ENCODE measurements at places on chromosomes 7 and 10.
A peak's percentile ranks its signal among the peaks of the same experiment; 100 is the strongest.

- no peaks in the 10 kb centered on the region for H3K27me3 ChIP-seq
- H3K36me3 ChIP-seq = no peaks in the 10 kb centered on the region
- no peak overlapping the region for H3K4me3 ChIP-seq
- DNase-seq = no peak
- H3K4me1 ChIP-seq = peaks cover 43% of the 10 kb centered on the region
Observed at GRCh38 chr10:62819141-62819920, 3.2 kb upstream of the EGR2 start.

- H3K27me3 ChIP-seq = no peaks in the 10 kb centered on the region
- H3K36me3 ChIP-seq = no peaks in the 10 kb centered on the region
- H3K4me3 ChIP-seq = no peak overlapping the region
- H3K4me1 ChIP-seq = no peaks in the 10 kb centered on the region
- DNase-seq = no peak
Observed at GRCh38 chr7:125567686-125568085, 638.1 kb upstream of the POT1 start.

- no peaks in the 10 kb centered on the region for H3K27me3 ChIP-seq
- H3K27ac ChIP-seq = no peak overlapping the region
- DNase-seq = peak; percentile 65
- H3K4me1 ChIP-seq = peaks cover 7% of the 10 kb centered on the region
- H3K4me3 ChIP-seq = no peak overlapping the region
Observed at GRCh38 chr10:79202188-79203013, 133.6 kb downstream of the ZMIZ1 start.

DNA sequence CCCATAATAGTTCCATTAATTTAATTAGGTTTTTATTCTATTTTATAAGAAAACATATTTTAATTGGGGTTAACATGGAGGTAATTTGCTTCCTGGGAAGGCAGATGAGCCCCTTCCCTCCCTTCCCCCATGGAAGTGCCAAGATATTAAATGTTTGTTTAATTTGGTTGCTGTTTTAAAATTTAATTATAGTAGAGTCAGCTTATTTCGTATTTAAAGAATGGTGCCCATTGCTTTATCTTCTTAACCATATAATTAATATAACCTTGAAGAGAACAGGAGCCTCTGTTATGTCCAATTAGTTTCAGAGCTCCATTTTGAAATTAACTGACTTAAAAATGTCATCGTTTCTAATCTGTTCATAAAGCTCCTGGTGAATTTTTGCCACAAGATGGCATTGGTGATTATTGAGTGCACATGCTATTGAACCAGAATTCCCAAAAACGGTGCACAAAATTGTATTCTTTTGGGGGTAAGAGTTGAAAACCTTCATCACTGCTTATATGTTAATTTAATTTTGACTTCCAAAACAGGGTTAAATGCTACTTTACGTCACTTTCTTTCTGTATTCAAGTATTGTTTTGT, 26.0 kb downstream of the KLHDC10 start:
- H3K4me1 ChIP-seq = peaks cover 3% of the 10 kb centered on the region
- no peak overlapping the region for H3K27ac ChIP-seq
- no peak overlapping the region for H3K4me3 ChIP-seq
- H3K36me3 ChIP-seq = no peaks in the 10 kb centered on the region
- DNase-seq = no peak

GRCh38 chr10:48404646-48405045, 98.2 kb downstream of the MAPK8 start:
- no peak overlapping the region for H3K27ac ChIP-seq
- H3K4me3 ChIP-seq = no peak overlapping the region
- H3K27me3 ChIP-seq = no peaks in the 10 kb centered on the region
- H3K4me1 ChIP-seq = peaks cover 14% of the 10 kb centered on the region

DNA sequence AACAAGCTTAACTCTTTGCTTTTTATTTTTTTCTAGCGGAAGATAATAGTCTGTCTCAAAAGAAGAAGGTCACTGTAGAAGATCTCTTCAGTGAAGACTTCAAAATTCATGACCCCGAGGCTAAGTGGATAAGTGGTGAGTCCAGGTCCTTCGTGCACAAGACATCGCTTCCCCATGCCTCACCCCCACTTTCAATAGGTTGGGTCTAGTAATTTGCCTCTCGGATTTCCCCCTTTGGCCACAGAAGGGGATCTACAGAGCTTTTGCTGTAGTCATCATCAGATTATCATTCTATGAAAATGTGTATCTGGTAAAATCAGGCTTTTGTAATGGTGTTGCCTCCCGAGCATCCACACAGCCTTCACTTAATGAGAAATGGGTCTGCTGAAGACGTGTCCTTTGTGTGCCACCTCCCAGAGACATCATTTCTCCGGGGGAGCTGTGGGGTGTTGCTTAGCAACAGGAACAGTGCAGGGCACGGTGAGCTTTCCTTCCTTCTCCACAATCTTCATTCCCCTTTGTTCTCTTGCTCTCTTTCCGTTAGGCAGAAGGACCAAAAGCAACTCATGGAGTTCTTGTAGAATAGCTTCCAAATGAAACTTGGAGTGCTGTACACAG, 422.8 kb downstream of the DPP6 start:
- no peak overlapping the region for H3K27ac ChIP-seq
- H3K36me3 ChIP-seq = no peaks in the 10 kb centered on the region
- H3K27me3 ChIP-seq = no peaks in the 10 kb centered on the region

- peaks cover 47% of the 10 kb centered on the region for H3K36me3 ChIP-seq
Observed at GRCh38 chr7:111752022-111752582, 189.8 kb upstream of the IMMP2L start.

- no peak for DNase-seq
- no peaks in the 10 kb centered on the region for H3K36me3 ChIP-seq
- H3K27me3 ChIP-seq = no peaks in the 10 kb centered on the region
Observed at GRCh38 chr7:627661-628401, 98.7 kb upstream of the DNAAF5 start.

- H3K4me1 ChIP-seq = peaks cover 6% of the 10 kb centered on the region
- DNase-seq = no peak
- H3K4me3 ChIP-seq = no peak overlapping the region
- no peaks in the 10 kb centered on the region for H3K27me3 ChIP-seq
- H3K27ac ChIP-seq = no peak overlapping the region
Observed at GRCh38 chr10:22573820-22574569, 140.4 kb downstream of the PIP4K2A start.

- H3K4me3 ChIP-seq = no peak overlapping the region
- H3K36me3 ChIP-seq = peaks cover 13% of the 10 kb centered on the region
- no peaks in the 10 kb centered on the region for H3K27me3 ChIP-seq
- H3K4me1 ChIP-seq = peaks cover 5% of the 10 kb centered on the region
- no peak for DNase-seq
- no peak overlapping the region for H3K27ac ChIP-seq
Observed at GRCh38 chr7:47390914-47391313, 191.0 kb downstream of the TNS3 start.

- H3K27me3 ChIP-seq = no peaks in the 10 kb centered on the region
- no peak overlapping the region for H3K4me3 ChIP-seq
- no peaks in the 10 kb centered on the region for H3K36me3 ChIP-seq
- H3K27ac ChIP-seq = no peak overlapping the region
Observed at GRCh38 chr10:97870990-97871389, 21.3 kb downstream of the GOLGA7B start.

- no peak overlapping the region for H3K27ac ChIP-seq
- H3K36me3 ChIP-seq = no peaks in the 10 kb centered on the region
- no peak overlapping the region for H3K4me3 ChIP-seq
- H3K4me1 ChIP-seq = no peaks in the 10 kb centered on the region
- no peak for DNase-seq
Observed at GRCh38 chr10:127146661-127147060, 49.7 kb downstream of the INSYN2A start.

- no peaks in the 10 kb centered on the region for H3K4me1 ChIP-seq
- no peaks in the 10 kb centered on the region for H3K27me3 ChIP-seq
- H3K4me3 ChIP-seq = no peak overlapping the region
- H3K36me3 ChIP-seq = no peaks in the 10 kb centered on the region
- no peak for DNase-seq
Observed at GRCh38 chr7:84913731-84914130, 273.1 kb downstream of the SEMA3D start.

- peaks cover 15% of the 10 kb centered on the region for H3K4me1 ChIP-seq
- H3K27ac ChIP-seq = no peak overlapping the region
- H3K36me3 ChIP-seq = no peaks in the 10 kb centered on the region
Observed at GRCh38 chr7:27251136-27251651, 8.6 kb downstream of the EVX1 start.

- peak; percentile 83 for DNase-seq
- H3K27ac ChIP-seq = peak within 1 kb of the TSS; percentile 88
- H3K4me1 ChIP-seq = peaks cover 18% of the 10 kb centered on the region
- no peaks in the 10 kb centered on the region for H3K27me3 ChIP-seq
Observed at GRCh38 chr7:90595801-90596670, at the start of gene CDK14. Gene CDK14, plus strand, starts transcription at chr7:90596321. Its CDS starts 307 bp downstream, at chr7:90596628.

- H3K4me1 ChIP-seq = no peaks in the 10 kb centered on the region
- no peak overlapping the region for H3K4me3 ChIP-seq
- no peak for DNase-seq
- H3K27me3 ChIP-seq = no peaks in the 10 kb centered on the region
Observed at GRCh38 chr7:135234727-135235126, 1.1 kb downstream of the STRA8 start.

DNA sequence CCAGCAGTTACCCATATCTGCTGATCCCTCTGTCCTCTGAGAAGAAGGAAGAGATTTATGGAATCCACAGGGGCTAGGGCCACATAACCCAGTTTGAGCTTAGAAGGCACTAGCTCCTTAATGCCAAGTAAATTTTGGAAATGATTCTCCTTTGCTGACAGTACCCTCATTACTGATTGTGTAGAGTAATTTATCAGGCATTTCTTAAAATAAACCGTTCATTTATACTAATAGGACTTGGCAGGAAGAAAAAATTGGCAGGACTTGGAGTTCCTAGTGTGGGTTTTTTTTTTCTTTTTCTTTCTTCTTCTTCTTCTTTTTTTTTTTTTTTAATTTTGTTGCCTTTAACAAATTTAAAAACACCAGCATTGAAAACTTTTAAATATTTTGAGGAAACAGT, 645.7 kb downstream of the SUGCT start:
- H3K4me3 ChIP-seq = no peak overlapping the region
- H3K27me3 ChIP-seq = no peaks in the 10 kb centered on the region
- H3K36me3 ChIP-seq = no peaks in the 10 kb centered on the region

DNA sequence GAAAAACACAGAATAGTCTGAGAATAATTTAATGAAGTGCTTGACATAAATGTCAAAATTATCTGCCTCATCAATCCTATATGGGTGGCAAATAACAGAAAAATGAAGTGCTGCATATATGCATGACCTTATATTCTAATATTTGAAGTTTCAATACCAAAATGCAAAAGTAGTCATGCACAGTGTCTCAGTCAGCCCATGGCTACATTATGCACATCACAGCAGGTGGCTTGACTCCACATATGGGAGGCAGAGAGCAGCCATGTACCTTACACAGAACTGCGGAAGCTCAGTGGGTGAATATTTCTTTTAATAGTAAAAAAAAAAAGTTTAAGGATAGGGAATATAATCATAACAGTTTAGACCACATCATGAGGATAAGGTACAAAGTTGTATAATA, 17.4 kb upstream of the LIPN start:
- H3K27ac ChIP-seq = no peak overlapping the region
- no peak overlapping the region for H3K4me3 ChIP-seq
- H3K36me3 ChIP-seq = no peaks in the 10 kb centered on the region
- H3K4me1 ChIP-seq = no peaks in the 10 kb centered on the region
- no peaks in the 10 kb centered on the region for H3K27me3 ChIP-seq

DNA sequence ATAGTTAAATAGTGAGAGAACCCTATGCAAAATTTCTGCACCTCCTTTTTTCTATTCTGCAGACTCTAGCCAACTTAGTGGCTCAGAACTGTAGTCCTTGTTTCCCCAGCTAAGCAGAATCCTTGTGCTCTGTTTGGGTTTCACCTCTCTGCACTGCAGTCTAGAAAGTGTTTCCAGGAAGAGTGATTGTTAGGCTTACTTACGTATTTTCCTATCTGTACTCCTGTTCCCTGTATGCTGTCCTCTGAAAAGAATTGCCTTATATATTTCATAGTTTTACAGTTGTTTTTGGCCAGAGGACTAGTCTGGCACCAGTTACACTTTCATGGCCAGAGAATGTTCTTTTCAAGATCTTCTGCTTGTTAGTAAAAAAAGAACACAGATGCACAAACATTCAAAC, 154.6 kb upstream of the POT1 start:
- no peaks in the 10 kb centered on the region for H3K4me1 ChIP-seq
- no peak overlapping the region for H3K4me3 ChIP-seq
- H3K36me3 ChIP-seq = no peaks in the 10 kb centered on the region
- no peak for DNase-seq
- H3K27ac ChIP-seq = no peak overlapping the region

GRCh38 chr7:52842202-52842900, 193.1 kb upstream of the POM121L12 start:
- no peak overlapping the region for H3K4me3 ChIP-seq
- no peak overlapping the region for H3K27ac ChIP-seq
- H3K4me1 ChIP-seq = no peaks in the 10 kb centered on the region

DNA sequence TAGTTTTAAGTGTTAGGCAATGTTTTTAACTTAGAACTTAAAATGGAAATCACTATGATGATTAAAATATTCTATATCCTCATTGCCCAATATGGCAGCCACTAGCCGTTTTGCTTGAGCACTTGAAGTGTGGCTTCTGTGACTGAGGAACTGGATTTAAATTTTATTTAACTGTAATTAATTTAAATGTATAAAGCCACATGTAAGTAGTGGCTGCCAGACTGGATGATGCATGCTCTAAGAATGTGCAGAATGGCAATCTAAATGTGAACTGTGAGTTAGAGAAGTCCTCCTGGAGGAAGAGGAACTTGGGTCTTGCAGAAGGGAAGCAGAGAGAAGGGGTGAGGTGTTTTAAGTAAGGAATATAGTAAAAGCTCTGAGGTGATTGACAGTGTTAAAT, 451.4 kb downstream of the SUGCT start:
- H3K27me3 ChIP-seq = no peaks in the 10 kb centered on the region
- no peaks in the 10 kb centered on the region for H3K4me1 ChIP-seq
- H3K4me3 ChIP-seq = no peak overlapping the region
- H3K36me3 ChIP-seq = no peaks in the 10 kb centered on the region
- no peak overlapping the region for H3K27ac ChIP-seq

GRCh38 chr10:96017191-96017687, 26.1 kb upstream of the CCNJ start:
- peaks cover 4% of the 10 kb centered on the region for H3K4me1 ChIP-seq
- DNase-seq = no peak
- H3K36me3 ChIP-seq = no peaks in the 10 kb centered on the region
- H3K27me3 ChIP-seq = no peaks in the 10 kb centered on the region
- no peak overlapping the region for H3K27ac ChIP-seq

- peaks cover 4% of the 10 kb centered on the region for H3K4me1 ChIP-seq
- H3K4me3 ChIP-seq = no peak overlapping the region
- H3K27me3 ChIP-seq = no peaks in the 10 kb centered on the region
- no peak overlapping the region for H3K27ac ChIP-seq
- peaks cover 20% of the 10 kb centered on the region for H3K36me3 ChIP-seq
Observed at GRCh38 chr7:138515001-138515528, 55.0 kb downstream of the TRIM24 start.

- no peak for DNase-seq
- no peaks in the 10 kb centered on the region for H3K27me3 ChIP-seq
- no peak overlapping the region for H3K27ac ChIP-seq
- no peaks in the 10 kb centered on the region for H3K36me3 ChIP-seq
- H3K4me3 ChIP-seq = no peak overlapping the region
- H3K4me1 ChIP-seq = no peaks in the 10 kb centered on the region
Observed at GRCh38 chr7:82167558-82168314, 275.8 kb downstream of the CACNA2D1 start.
